ENCODE measurements at places on chromosomes 4 and X.

- peaks cover 30% of the 10 kb centered on the region for H3K27me3 ChIP-seq
- no peak overlapping the region for H3K4me3 ChIP-seq
- DNase-seq: no peak
- H3K4me1 ChIP-seq: no peaks in the 10 kb centered on the region
These were observed 34.4 kb downstream of the PF4 start for GRCh38 chr4:73947239-73947985.

- no peak overlapping the region for H3K27ac ChIP-seq
- no peak overlapping the region for H3K4me3 ChIP-seq
- H3K27me3 ChIP-seq: peaks cover 6% of the 10 kb centered on the region
- no peak for DNase-seq
These were observed 24.3 kb downstream of the AWAT2 start for GRCh38 chrX:70025464-70025863.

DNA sequence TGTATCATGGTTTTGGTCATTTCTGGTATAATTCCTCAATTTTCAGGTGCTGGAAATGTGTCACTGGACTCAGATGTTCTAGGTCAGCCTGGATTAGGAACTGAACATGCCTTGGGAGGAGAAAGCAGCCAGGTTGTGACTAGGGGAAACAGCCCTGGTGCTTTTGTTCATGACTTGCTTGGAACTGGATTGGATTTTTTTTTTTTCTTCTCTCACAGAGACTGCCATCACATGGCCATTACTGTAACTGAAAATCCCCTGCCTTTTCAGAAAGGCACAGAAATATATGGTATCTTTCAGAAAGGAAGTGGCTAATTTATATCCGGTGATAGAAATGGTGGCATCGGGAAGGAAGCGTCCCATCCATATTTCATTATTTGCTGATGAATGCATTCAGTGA is 34.6 kb downstream of the SEPTIN11 start:
- no peak overlapping the region for H3K4me3 ChIP-seq
- no peaks in the 10 kb centered on the region for H3K4me1 ChIP-seq
- H3K27ac ChIP-seq: peak overlapping the region; percentile 17
- H3K36me3 ChIP-seq: peaks cover 9% of the 10 kb centered on the region

DNA sequence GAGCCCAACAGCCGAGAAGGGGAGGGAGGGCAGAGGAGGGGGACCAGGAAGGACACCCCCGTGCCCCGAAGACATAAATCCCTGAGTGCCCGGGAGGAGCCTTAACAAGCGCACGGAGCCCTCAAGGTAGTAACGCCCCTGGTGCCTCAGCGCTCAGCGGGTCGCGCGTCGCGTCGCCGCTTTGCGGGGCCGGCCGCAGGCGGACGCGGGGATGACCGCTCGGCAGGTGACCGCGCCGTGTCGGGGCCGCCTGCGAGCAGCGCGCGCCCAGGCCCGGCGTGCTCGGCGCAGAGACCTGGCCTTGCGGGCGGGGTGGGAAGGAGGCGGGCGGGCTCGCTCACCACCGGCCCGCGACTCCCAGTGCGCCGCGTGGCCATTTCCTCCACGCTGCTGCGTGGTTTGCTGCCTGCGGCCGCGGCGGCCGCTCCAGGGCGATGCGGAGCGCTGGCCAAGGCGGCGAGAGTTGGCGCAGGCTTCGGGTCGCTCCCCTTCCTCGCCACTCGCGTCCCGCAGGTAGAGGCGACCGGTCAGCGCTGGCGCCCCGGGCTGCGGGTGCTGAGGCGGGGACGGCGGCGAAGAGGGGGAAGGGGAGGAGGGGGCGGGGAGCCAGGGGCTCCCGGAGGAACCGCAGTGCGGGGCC is 632 bp downstream of the CCSER1 start:
- peaks cover 28% of the 10 kb centered on the region for H3K4me1 ChIP-seq
- H3K27me3 ChIP-seq: no peaks in the 10 kb centered on the region
- peak; percentile 47 for DNase-seq
- peak overlapping the region; percentile 99 for H3K27ac ChIP-seq
- H3K4me3 ChIP-seq: peak overlapping the region; percentile 100

Measured in naive B cell (primary cell).